Thymus (tissue), 14 donors: ENCODE measurements at places on chromosomes 7 and 10. TPM values are rescaled to one million over a fixed set of nuclear protein-coding genes. Genes with fewer than 3 reads are reported as not detected.

UCN3 gene
- total RNA-seq = 0.19 TPM

UPK3BL2 gene
- 2.8 TPM for total RNA-seq

FFAR4 gene
- 0.14 TPM for total RNA-seq

PRLHR gene
- total RNA-seq = 0.05 TPM

UNCX gene
- 0.05 TPM for total RNA-seq

HSPA12A gene
- 1.7 TPM for total RNA-seq

A1CF gene
- 0.05 TPM for total RNA-seq

ENTPD7 gene
- 4.9 TPM for total RNA-seq

LOXL4 gene
- 0.99 TPM for total RNA-seq

TRIL gene
- 0.99 TPM for total RNA-seq

ETV1 gene
- total RNA-seq = 12.5 TPM

ZNF804B gene
- total RNA-seq = not detected

FAM25C gene
- 0.57 TPM for total RNA-seq

ZNF22 gene
- 83.1 TPM for total RNA-seq

NEBL gene
- 7.6 TPM for total RNA-seq

SEMA3C gene
- total RNA-seq = 5.6 TPM

LMOD2 gene
- 0.05 TPM for total RNA-seq

CALHM1 gene
- total RNA-seq = 0.09 TPM

UNC5B gene
- total RNA-seq = 4.2 TPM

TSPAN13 gene
- 10.5 TPM for total RNA-seq

SFRP5 gene
- total RNA-seq = 2.4 TPM

AKR1C4 gene
- not detected for total RNA-seq

NUTM2E gene
- total RNA-seq = 0.42 TPM

ADO gene
- total RNA-seq = 17.1 TPM

KCNMA1 gene
- total RNA-seq = 1.9 TPM

GLCCI1 gene
- total RNA-seq = 20.4 TPM

CYP3A7 gene
- total RNA-seq = 0.99 TPM

PRSS37 gene
- total RNA-seq = 0.47 TPM

AGR3 gene
- total RNA-seq = not detected

GIMAP6 gene
- 42.4 TPM for total RNA-seq

PDGFA gene
- total RNA-seq = 8.1 TPM

FKBP6 gene
- 0.19 TPM for total RNA-seq

PCDH15 gene
- 0.14 TPM for total RNA-seq

SUN3 gene
- total RNA-seq = 1.1 TPM
